Right ventricle myocardium inferior (tissue), 1 donor: ENCODE measurements at places on chromosomes 1 and 21. TPM values are rescaled to one million over a fixed set of nuclear protein-coding genes. Genes with fewer than 3 reads are reported as not detected.

GRCh38 chr1:7967651-7968050 lies 6.1 kb downstream of the PARK7 start:
- no peak for DNase-seq

DNA sequence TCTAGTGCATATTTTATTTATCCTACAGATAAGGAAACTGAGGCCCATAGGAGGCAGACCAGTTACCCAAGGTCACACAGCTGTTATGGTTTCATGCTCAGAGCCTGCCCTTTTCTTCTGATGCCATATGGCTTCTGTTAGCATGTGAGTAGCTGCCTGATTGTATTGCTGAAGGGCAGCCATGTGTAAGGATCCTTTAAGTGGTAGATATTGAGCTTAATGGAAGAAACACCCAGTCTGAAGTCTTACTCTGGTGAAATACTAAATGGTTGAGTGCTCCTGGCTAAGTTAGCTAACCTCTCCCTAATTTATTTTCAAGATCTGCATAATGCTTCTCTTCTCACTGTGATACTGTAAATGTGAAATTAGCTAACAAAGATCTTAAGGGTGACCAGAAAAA lies 30.9 kb downstream of the ADAMTS5 start:
- no peak for DNase-seq

Gene TDRD5
- total RNA-seq = not detected

GRCh38 chr1:167805041-167805556 lies 83.3 kb downstream of the MPZL1 start:
- no peak for DNase-seq

DNA sequence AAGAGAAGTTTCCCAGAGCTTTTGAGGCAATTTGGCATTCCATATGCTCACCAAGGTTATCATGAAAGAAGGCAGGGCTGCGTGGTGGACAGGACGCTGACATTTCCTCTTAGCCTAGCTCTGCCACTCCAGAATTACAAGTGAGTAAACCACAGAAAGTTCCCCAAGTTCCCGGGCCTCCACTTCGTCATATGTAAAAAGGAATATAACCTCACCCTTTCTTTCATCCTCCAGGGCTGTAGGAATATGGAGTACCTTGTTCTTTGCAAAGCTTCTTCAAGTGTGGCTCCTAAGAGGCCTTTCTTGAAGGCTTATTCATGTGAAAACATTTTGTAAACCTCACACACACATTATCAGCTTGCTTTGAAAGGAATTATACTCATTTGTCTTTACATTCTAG lies 210.2 kb downstream of the GREM2 start:
- no peak for DNase-seq

Gene NPHS2
- not detected for total RNA-seq

GRCh38 chr1:27592232-27592930 lies 11.6 kb downstream of the AHDC1 start:
- DNase-seq = no peak

DNA sequence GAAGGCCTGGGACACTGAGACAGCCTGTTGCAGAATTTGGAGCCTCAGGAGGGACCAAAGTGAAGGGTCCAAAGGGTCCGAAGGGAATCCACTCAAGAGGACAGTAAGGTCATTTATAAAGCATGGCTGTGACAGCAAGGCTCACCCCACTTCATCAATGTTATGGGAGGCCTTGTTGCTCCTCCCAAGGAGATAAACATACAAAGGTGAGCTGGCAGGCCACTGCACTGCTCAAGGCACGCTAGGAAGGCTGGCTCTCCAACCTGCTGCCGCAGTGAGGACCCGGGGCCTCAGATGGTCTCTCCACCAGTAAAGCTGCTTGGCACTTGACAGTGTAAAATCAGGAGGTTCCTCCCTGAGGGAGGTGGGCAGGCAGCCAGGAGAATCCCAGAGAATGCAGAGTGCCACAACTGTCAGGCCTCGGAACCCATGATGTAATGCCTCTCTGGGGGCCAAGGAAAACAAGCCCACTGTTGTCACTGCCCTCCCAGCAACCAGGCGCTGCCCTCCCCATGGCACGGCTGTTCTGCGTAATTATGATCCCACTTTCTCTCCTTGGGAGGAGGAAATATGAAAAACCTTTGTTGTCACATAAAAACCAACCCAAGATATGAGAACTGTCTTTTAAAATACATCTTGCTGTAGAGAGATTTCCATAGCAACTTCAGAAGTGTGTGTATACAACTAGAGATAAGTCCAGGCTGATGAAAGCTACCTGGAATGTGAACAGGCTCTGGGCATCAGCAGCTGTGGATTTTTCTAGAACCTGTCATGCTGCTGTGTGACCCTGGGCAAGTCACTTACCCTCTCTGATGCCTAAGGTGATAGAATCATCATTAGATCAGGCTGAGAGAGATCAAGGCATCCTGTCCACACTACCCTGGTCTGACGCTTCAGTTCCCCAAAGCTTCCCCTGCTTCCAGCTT lies 102.5 kb downstream of the KCNN3 start:
- no peak for DNase-seq

GRCh38 chr1:17600321-17600720 lies 60.8 kb downstream of the ARHGEF10L start:
- no peak for DNase-seq

GRCh38 chr1:108801101-108801500 lies 54.6 kb downstream of the STXBP3 start:
- DNase-seq = no peak

GRCh38 chr1:209384710-209385550 lies 198.6 kb upstream of the CAMK1G start:
- no peak for DNase-seq

GRCh38 chr1:219173758-219174459 lies at the start of gene LYPLAL1:
Gene LYPLAL1 (plus strand): TSS chr1:219173878. CDS start chr1:219173891, 13 bp downstream.
- DNase-seq = peak; percentile 97

Gene S100A5
- total RNA-seq = not detected
